Stimulated activated CD8-positive, alpha-beta memory T cell treated with anti-CD3 and anti-CD28 coated beads, Interleukin-2, amount 100 ng/mL, for 1 hour (primary cell): ENCODE measurements at places on chromosomes 7 and 10.

DNA sequence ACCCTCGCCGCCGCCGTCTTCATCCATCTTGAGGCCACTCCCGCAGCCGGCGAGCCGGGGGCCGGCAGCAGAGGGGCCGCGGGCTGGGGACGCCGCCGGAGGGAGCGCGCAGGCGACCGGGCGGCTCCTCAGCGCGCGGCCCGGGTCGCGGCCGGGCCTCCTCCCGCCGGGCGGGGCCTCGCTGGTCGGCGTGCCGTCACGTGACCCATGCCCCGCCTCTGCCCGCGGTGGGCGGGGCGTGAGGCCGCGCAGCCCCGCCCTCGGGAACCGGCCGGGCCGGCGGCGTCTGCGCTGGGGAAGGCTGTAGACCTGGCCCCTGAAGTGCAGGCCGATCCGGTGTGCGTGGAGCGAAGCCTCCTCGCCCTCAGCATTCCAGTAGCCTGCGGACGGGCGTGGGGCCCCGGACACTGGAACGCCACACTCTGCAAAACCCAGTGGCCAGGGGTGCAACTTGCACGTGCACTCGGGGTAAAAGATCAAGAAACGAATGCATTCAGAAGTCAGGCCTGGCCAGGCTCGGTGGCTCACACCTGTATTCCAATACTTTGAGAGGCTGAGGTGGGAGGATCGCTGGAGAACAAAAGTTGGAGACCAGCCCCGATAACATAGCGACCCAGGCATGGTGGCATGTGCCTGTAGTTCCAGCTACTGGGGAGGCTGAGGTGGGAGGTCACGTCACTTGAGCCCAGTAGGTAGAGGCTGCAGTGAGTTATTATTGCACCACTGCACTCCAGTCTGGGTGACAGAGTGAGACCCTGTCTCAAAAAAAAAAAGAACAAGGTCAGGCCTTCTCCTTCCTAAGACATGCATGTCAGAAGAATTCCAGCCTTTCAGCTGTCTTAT lies at the start of gene CYTH3:
Gene CYTH3, minus strand, starts transcription at position 144 of the 843 bp plus-strand sequence. Its CDS starts 117 bp downstream, at position 27.
- peak; percentile 55 for DNase-seq

DNA sequence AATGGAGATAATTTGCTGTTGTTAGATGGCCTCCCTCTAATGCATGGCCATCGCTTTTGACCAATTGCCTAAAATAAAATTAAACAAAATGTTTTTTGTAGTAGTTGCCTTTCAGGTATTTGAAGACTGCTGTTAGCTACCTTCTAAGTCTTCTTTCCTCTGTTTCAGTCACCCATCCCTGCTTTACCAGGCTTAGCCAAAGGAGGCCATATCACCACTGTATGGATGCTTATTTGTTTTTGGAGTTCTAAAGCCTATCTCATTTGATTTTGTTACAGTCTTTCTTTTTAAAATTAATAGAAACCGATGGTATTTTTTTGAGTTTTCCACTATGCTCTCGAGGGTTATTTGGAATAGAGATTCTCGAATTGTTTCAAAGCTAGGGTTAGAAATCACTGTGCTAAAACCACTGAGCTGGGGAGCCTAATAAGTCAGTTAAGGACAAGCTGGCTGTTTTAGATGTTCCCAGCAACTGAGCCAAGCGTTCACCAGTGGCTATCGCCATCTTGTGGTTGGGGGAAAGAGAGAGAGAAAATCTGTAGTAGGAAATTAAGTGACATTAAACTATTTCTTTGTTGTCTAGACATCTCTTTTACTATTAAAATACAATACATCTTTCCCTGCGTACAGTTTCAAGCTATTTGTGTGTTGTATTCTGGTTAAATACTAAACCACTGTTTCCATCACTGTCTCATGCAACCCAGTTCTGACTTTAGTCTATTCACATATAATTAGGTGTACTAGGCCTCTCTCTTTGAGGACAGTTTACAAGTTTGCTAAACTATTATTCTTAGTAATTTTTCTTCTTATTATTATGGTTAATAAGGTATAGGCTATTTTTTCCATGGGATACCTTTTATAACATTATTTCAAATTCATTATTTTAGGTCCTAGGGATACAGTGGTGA lies 52.2 kb downstream of the GPR158 start:
- DNase-seq: no peak

DNA sequence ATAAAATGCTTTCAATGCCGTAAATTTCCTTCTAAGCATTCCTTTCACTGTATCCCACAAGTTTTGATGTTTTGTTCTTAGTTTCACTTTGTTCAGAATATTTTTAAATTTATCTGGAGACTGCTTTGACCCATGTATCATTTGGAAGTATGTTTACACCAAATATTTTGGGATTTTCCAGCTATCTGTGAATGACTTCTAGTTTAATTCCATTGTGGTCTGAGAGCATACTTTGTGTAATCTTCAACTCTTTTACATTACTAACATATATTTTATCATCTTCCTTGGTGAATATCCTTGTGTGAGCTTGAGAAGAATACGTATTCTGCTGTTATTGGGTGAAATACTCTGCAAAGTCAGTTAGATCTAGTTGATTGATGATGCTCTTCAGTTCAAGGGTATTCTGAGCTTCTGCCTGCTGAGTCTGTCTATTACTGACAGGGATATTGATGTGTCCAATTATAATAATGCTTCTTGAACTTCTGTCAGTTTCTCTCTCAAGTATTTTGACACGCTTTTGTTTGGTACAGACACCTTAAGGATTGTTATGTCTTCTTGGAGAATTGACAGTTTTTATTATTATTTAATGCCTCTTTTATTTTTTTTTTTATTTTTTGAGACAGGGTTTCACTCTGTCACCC lies 31.6 kb downstream of the MKLN1 start:
- no peak for DNase-seq

- peak; percentile 33 for DNase-seq
These were observed 1.2 kb downstream of the COL26A1 start for GRCh38 chr7:101363734-101364374.

- DNase-seq: no peak
These were observed 38.1 kb downstream of the LRGUK start for GRCh38 chr7:134165252-134165651.

GRCh38 chr10:78659598-78659967 lies 409.2 kb upstream of the ZMIZ1 start:
- no peak for DNase-seq
